ENCODE measurements at places on chromosomes 11 and 22.

GRCh38 chr22:17707526-17707925 is 66.7 kb downstream of the BID start:
- DNase-seq: no peak

DNA sequence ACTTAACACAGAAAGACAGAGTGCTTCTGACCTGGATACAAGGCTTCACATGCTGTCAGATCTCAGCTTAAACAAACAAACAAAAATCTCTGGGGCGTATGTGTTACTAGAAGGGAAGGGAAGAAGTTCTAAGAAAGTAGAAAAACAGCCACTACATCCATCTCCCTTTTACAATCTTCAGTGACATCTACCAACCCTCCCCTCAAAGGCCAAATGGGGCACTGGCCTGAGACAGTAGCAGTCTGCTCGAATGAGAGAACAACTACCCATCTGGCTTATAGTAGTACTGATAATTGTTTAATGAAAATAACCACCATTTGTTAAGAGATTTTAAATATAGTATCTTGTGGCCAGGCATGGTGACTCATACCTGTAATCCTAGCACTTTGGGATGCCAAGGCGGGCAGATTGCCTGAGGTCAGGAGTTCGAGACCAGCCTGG is 29.4 kb downstream of the CCDC83 start:
- no peak for DNase-seq

DNA sequence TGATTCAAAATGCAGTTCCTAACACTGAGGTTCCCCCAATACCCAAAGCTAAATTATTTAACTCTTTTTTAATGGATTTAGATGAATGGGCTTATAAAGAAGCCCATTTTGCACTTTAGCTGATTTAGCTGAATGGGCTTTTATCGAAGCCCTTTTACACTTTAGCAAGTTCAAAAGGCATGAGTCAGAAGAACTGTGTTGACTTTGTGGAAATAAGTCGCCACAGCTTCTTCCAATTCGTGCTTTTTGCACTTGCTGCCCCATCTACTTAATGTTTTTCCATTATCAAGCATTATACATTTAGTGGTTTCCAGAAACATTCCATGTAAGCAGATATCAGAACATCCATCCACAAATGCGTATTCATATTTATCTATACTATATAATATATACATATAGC is 20.5 kb upstream of the GRIA4 start:
- DNase-seq: no peak

DNA sequence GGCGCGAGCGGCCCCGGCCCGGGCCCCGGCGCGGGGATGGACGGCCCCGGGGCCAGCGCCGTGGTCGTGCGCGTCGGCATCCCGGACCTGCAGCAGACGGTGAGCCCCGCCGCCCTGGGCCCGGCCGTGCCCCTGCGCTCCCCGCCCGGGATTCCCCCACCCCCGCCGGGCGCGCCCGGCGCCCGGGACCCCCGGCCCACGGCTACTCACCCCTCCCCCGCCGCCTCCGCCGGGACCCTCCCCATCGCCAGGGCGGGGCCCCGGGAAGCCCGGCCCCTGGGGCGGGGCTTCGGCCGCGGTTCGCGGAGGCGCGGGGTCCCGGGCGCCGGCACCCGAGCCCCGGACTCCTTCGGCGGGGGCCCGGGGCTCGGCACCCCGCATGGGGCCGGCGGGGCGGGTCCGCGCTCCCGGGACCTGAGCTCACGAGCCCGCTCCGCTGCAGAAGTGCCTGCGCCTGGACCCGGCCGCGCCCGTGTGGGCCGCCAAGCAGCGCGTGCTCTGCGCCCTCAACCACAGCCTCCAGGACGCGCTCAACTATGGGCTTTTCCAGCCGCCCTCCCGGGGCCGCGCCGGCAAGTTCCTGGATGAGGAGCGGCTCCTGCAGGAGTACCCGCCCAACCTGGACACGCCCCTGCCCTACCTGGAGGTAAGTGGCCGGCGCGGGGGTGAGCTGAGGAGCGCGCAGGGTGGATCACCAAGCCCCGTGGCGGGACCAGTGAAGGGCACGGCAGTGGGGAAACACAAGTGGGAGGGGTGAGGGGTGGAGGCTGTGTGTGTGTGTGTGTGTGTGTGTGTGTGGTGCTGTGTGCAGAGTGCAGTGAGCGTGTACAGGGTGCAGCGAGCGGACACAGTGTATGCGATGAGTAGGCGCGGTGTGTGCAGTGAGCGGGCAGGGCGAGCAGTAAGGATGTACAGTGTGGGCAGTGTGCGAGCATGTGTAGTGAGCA is 2.3 kb downstream of the SHANK3 start:
- DNase-seq: peak; percentile 81

GRCh38 chr11:103832762-103833161 is 203.7 kb upstream of the DDI1 start:
- no peak for DNase-seq

GRCh38 chr22:36166086-36166485 is 5.5 kb upstream of the APOL3 start:
- no peak for DNase-seq

DNA sequence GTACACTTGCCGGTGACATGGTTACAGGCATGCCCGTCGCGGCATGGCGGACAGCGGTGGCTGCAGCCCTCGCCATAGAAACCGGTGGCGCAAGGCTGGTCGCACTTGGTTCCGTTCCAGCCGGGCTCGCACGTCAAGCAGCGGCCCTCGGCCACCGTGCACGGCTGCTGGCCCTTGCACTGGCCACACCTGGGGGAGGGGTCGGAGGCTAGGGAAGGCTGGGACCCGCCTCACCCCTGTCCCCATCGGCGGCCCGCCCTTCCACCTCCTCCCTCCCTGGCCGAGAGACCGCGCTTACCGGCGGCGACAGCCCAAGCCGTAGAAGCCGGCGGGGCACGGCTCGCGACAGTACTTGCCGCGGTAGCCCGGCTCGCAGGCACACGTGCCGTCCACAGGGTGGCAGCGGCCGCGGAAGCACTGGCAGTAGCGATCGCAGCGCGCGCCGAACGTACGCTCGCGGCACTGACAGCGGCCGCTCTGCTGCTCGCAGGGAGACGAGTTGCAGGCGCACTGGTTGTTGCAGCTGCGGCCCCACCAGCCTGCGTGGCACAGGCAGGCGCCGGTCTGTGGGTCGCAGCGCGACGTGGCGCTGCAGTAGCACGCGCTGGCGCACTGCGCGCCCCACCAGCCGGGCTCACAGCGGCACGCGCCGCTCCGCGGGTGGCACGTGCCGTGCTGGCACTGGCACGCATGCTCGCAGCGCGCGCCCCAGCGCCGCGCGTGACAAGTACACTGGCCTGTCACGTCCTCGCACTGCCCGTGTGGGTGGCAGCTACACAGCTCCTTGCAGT is 6.7 kb downstream of the SCARF2 start:
- no peak for DNase-seq

DNA sequence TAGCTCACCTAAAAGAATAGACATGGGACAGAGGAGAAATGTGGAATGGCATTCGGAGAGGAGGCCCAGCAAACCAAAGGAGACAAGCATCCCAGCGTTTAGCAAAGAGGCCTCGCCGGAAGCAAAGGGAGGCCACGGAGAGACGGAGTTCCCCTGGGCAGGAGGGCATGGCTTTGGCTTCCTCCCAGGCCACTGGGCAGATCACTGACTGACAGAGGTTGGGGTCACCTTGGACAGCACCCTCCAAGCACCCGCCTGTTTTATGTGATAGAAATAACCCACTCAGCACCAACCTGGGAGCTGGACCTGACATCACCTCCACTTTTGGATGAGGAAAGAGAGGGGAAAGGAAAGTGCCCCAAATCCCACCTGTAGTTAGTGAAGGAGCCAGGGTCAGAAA is 434.1 kb downstream of the BRD1 start:
- peak; percentile 59 for DNase-seq

DNA sequence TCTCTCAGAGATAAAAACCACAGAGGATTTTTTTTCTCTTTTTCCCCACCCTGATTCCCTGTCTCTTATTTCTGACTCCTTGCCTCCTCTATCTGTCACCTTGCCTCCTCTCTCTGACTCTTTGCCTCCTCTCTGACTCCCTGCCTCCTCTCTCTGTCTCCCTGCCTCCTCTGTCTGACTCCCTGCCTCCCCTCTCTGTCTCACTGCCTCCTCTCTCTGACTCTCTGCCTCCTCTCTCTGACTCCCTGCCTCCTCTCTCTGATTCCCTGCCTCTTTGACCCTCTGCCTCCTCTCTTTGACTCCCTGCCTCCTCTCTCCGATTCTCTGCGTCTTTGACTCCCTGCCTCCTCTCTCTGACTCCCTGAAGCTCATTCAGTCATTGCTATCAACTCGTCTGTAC is 3.1 kb downstream of the RASD2 start:
- no peak for DNase-seq

- no peak for DNase-seq
Measured at GRCh38 chr11:7575841-7576725, 62.3 kb downstream of the PPFIBP2 start.

GRCh38 chr22:33578752-33579151 is 341.5 kb downstream of the LARGE1 start:
- no peak for DNase-seq

- peak; percentile 37 for DNase-seq
Measured at GRCh38 chr22:47409539-47410275, 647.3 kb downstream of the TBC1D22A start.

GRCh38 chr11:7600205-7600775 is 73.0 kb downstream of the CYB5R2 start:
- DNase-seq: no peak

- DNase-seq: no peak
Measured at GRCh38 chr22:38736257-38736570, 19.6 kb downstream of the SUN2 start.

GRCh38 chr11:67276781-67277230 is 10.5 kb downstream of the GRK2 start:
- no peak for DNase-seq

GRCh38 chr11:10797001-10797400 is 11.7 kb downstream of the EIF4G2 start:
- no peak for DNase-seq

DNA sequence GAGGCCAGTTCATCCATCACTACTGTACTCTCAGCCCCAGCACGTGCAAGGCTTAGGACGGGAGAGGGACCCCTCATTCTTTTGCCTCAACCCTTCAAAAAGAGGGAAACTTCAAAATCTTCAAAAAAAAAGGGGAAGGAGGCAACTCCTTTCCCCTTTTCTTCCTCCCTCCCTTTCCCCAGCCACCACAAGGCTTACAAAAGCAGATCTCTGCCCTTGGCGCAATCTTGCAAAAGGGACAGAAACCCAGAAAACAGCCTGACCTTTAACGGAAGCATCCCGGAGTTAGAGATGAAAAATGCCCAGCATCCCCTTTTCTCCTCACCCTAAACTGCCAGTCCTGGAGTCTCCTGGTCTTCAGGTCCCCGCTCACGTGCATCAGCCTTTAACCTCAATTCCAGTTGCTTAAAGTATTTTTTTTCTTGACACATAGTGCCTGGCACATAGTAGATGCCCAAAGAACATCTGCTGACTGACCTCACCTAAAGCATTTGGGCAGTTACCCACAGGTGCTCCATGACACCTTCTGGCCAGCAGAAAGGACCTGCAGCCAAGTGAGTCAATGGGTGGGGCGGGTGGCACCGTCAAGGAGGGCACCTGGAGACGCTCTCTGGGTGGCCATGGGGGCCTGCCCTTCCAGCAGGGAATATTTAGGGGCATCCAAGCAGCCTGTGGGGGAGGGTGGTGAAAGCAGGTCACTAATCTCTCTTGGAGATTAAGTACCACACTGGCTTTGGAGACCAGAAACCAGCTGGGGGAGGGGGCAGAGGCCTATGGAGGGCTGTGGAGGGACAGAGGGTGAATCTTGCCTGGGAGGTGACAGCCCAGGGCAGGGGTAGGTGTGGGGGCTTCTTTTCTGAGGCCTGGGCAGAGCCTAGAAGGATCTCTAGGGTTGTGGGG is 16.3 kb downstream of the NECTIN1 start:
- DNase-seq: no peak

GRCh38 chr11:41872870-41873269 is 413.4 kb upstream of the LRRC4C start:
- DNase-seq: no peak

- DNase-seq: no peak
Measured at GRCh38 chr11:7630002-7630401, 43.3 kb downstream of the CYB5R2 start.

GRCh38 chr22:24459911-24460310 is 32.5 kb downstream of the ADORA2A start:
- DNase-seq: no peak

DNA sequence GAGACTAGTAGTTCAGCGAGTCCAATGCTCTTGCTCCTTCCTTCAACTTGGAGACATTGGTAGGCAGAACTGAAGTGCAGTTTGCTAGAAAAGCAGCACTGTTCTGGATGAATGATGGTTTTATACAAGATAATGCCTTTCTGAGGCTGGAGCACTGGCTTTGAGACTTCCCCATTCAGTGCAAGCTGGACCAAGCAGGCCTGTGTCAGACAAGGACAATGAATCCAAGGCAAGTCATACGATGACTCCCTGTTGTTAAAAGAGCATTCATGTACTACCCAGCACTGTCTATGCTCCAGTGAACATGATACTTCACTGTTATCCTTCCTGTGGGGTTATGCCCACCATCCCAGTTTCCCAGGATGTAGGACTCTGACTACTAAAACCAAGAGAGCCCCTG is 242.3 kb upstream of the RAG2 start:
- DNase-seq: no peak

DNA sequence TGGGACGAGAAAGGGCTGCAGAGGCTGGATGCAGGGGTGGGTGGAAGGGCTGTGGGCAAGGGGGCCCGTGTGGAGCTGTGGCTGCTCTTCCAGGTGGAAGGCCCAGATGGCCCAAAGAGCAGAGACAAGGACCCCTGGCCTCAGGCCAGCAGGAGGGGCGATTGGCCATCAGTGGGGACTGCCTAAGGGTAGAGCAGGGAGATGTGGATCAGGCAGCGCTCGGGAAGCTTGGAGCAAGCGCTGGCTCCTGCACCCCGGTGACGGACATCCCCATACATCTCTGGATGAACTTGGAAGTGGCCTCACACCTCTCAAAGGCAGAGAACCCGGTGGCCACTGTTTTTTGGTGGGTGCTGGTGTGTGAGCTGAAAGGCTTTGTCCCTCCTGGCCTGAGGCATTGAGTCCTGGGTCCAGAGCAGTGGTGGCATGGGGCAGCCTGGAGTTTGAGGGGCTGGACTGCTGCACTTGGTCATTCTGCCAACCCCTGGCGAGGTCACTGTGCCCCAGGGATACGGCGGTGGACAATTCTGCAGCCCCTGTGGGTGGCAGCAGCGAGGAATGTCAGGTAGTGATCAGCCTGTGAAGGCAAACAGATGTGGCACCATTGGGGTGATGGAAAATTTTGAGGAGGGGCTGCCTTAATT is 5.9 kb downstream of the FRMD8 start:
- no peak for DNase-seq

DNA sequence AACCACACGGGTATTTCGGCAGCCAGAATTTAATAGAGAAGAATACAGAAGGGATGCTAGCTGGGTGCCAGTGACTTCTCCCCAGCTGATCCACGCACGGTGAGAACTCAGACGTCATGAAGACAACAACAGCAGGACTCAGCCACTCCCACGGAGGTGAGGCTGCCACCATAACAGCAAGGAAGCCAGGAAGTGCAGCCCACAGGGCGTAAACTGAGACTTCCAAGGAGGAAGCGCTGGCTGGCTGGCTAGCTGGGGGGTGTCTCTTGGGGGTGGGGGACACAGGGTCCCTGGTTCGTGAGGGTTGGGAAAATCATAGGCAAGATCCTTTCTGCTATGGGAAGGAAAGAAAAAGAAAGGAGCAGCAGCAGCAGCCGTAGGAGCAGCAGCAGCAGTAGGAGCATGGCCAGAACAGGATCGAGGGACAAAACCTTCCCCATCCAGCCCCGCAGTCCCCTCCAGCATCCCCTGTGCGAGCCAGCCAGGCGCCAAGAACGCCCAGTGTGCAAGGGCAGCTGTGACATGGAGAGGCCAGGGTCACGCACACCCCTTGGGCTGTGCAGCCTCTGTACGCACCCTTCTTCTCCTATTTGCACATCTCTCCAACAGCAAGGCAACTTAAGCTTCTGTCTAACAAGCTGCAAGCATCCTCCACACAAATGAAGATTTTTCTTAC is 49.6 kb upstream of the SHANK2 start:
- peak; percentile 54 for DNase-seq

- DNase-seq: no peak
Measured at GRCh38 chr11:34251589-34251980, 106.2 kb downstream of the ABTB2 start.
